ENCODE measurements at places on chromosomes 2 and 18.

- DNase-seq, result no peak
These were observed at the start of gene SOCS6 for GRCh38 chr18:70288851-70289328. Gene SOCS6, plus strand, starts transcription at chr18:70289045. Its CDS starts 35,624 bp downstream, at chr18:70324669.

GRCh38 chr2:98726205-98726604 is 4.7 kb downstream of the MGAT4A start:
- DNase-seq, result no peak

- no peak for DNase-seq
These were observed 3.5 kb upstream of the ZSWIM2 start for GRCh38 chr2:186852508-186852907.

DNA sequence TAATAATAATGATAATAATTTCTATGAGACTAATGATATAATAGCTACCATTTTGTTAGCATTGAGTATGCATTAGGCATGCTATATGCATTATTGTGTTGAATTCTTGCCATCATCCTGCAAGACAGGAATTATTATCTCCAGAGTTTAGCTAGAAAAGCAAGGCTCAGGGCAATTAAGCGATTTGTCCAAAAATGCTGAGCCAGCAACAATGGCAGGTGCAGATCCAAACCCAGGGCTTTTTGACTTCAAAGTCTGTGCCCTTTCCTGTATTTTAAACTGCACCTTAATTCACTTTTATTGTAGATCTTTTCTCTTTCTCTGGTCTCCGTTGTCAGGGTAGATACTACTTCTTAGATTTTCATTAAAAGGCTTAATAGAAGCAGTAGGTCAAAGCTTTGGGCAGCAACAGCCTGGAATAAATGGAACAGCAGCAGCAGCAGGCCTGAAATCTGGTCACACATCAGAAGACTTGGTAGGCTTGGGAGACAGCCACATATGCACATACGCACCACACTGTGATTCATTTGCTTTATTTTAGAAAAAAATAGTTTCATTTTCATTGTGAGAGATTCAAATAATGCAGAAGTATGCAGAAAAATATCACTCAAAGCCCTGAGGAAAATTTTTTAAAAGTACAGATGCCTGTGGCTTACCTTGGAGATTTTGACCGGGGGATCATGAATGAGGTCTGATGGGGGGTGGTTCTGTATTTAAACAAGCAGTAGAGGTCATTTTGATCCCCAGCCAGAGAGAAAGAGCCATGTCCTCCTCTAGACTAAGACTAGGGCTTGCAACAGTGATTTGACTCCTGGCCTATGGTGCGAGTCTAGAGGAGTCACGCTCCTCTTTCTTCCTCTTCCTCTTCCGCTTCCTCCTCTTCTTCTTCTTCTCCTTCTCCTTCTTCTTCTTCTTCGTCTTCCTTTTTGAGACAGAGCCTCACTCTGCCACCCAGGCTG is 455.7 kb downstream of the TSN start:
- DNase-seq, result no peak

- DNase-seq, result no peak
These were observed 2.7 kb upstream of the GKN1 start for GRCh38 chr2:68971591-68972231.

GRCh38 chr2:152716805-152717227 is 445 bp downstream of the PRPF40A start:
- no peak for DNase-seq

- no peak for DNase-seq
These were observed 96.5 kb downstream of the EPB41L5 start for GRCh38 chr2:120109186-120110061.

DNA sequence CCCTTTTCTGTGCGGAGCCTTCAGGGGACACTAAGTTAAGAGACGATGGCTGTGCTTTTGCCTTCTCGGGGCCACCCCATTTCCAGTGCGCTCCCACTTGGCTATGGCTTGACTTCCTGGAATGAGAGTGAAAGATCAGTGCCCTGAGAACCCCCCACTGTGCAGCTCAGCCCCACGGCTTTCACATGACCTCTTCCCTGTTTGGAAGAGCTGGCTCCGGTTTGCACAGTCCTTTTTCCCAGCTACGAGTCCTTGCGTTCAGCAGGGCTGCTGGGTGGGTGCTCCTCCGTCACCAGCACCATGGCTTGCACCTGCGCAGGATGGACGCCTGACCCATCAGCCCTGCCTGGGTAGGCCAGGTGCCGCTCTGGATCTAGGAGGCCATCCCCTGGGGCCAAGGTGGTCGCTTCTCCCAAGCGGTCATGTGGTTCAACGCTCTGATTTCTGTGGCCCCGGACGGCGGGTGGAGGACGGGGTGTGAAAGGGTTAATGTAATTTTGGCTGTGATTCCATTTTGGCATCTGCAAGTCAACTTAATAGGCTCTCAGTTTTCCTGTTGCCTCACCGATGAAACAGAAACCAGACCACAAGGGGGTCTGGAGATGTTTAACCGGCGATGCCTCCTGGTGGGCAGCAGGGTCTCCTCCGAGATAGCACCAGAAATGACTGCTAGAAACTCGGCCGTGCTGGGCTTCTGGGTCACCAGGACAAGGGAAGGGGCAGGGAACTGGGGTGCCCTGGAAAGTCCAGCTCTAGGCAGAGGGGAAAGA is 113.1 kb upstream of the HAAO start:
- DNase-seq, result no peak

DNA sequence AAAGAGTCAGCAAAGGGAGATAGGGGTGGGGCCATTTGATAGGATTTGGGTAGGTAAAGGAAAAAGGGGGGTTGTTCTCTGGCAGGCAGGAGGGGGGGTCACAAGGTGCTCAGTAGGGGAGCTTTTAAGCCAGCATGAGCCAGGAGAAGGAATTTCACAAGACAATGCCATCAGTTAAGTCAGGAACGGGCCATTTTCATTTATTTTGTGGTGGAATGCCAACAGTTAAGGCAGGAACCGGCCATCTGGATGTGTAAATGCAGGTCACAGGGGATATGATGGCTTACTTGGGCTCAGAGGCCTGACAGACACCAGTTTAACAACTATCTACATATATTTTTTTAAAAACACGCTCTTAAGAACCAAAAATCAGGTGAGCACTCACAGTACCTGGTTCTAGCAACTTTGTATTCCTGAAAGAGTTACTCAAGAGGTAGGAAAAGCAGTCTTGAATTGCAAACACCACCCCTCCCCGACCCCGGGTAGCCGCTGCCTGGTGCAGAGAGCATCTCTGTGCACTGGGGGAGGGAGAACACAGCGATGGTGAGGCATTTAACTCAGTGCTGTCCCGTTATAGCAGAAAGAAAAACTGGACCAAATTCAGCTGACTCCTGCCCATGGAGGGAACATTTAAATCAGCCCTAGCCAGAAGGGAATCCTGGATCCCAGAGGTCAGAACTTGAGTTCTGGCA is 414.5 kb upstream of the KLHL29 start:
- DNase-seq, result no peak

DNA sequence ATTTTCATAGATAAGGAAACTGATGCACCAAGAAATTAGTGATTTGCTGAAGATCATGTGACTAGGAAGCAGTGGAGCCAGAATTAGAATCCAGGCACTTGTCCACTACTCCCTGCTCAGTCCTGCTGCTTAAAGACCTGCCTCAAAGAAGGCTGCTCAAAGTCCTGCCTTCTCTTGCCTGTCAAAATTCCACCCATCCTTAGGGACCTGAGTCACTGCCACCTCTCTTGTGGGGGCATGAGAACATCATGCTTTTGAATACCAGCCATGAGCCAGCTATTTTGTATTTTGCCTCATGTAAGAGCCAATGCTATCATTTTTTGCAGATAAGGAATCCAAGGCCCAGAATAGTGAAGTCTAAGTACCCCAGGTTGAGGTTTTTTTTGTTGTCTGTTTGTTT is 47.1 kb downstream of the DDX1 start:
- no peak for DNase-seq

- no peak for DNase-seq
These were observed 2.4 kb downstream of the ALKAL2 start for GRCh38 chr2:285531-285930.

DNA sequence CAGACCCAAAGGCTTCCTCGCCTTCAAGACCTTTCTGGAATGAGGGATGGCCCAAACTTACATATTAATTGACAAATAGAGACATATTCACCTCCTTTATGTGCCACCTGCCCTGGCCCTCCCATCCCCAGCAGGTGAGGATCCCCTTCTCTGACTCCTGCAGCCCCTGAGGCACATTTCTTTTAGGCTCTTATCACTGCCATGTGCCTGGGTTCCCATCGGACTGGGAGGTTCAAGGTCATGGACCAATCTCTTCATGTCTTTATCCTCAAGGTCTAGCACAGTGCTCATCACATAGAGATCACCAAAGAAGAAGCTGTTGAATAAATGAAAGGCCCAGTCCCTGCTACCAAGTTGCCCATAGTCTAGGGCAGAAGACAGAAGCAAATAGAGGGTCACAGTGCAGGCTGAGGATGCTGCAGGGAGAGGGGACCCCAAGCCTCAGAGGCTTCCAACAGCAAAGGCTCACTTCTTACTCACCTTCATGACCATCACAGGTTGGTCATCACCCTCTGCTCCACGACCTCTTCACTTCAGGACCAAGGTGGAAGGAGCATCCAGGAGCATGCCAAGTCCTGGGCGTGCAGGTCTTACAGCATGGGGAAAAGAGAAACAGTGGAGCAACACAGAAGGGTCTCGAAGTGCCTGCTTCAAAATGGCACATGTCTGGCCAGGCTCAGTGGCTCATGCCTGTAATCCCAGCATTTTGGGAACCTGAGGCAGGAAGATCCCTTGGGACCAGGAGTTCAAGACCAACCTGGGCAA is 193.9 kb downstream of the SMAD2 start:
- DNase-seq, result no peak

DNA sequence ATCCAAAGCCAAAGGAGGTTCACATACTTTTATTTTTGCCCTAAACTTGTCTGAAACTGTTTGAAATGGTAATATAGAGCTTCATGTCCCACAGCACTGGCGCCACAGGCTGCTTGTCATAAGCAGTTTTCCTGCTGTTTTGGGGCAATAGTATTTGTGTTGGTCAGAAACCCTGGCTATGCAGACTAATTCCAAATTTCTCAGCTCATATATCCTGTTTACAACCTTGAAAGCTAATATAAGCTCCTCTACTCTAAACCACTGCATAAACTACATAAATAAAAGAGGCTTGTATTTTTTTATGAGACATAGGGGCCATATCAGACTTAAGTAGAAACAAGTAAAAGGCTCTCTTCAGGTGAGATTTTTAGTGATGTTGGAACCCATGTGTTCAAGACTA is 736.8 kb upstream of the ID2 start:
- DNase-seq, result no peak

GRCh38 chr2:238226698-238227586 is 12.9 kb downstream of the HES6 start:
- DNase-seq, result no peak

- DNase-seq, result peak; percentile 79
These were observed 5.5 kb downstream of the TMBIM1 start for GRCh38 chr2:218286570-218287459.

GRCh38 chr2:37619959-37620300 is 51.5 kb downstream of the CDC42EP3 start:
- DNase-seq, result peak; percentile 31

DNA sequence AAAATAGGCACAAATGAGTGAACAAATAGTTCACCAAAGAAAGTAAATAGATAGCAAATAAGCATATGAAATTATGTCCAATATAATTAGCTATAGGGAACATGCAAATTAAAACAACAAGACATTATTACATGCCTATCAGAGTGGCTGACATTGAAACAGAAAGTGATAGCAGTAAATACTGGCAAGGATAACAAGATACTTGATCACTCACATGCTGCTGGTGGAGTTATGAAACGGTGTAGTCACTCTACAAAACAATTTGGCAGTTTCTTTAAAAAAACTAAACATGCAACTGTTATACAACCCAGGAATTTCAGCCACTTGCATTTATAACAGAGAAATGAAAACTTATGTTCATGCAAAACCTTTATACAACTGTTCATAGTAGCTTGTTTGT is 439.2 kb upstream of the ACVR2A start:
- no peak for DNase-seq

- no peak for DNase-seq
These were observed 193.5 kb downstream of the PRKCE start for GRCh38 chr2:45844796-45845457.

DNA sequence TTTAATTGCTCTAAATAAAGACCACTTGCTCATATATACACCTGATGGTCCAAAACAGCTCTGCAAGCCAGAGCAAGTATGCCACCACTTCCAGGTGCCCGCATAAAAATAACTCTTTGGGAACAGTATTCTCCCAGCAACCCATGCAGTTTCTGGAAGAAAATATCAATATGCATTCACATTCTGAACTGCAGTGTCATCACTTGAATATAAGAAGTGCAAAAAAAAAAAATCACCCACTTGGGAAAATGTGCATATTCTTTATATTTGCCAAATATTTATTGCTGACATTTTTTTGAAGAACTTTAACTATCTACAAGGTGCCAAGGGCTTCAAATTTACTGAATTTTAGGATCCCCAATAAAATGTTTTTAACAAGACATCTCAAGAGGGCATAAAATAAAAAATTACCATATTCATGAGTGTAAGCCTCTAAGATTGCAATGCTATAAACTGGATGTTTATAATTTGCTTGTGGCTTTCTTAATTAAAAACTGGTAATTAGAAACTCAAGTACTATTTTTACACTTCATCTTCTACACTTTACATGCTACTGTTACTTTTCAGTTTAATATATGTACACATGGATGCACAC is 360.6 kb upstream of the HNRNPA3 start:
- no peak for DNase-seq

DNA sequence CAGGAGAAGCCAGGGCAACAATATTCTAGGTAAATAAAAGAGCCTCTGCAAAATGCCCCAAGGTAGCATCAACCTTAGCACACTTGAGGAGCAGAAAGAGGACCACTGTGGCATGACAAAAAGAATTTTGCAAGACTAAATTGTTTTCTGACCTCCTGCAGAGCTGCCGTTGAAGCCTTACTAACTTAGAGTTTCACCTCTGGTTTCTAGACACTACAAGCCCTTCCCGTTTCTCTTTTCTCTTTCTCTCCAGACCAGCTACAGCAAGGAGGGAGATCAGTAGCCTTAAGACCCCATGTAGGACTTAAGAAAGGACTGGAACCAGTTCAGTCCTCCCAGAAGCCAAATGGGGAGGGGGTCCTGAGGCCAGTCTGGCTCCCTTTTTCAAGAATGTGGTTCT is 73.3 kb upstream of the SP3 start:
- no peak for DNase-seq

Measured in caudate nucleus (tissue), 63 donors.